EH (cell line): ENCODE measurements at places on chromosomes 3 and 15.

- DNase-seq, result no peak
These were observed 86.3 kb downstream of the CNTN6 start for GRCh38 chr3:1179146-1179545.

DNA sequence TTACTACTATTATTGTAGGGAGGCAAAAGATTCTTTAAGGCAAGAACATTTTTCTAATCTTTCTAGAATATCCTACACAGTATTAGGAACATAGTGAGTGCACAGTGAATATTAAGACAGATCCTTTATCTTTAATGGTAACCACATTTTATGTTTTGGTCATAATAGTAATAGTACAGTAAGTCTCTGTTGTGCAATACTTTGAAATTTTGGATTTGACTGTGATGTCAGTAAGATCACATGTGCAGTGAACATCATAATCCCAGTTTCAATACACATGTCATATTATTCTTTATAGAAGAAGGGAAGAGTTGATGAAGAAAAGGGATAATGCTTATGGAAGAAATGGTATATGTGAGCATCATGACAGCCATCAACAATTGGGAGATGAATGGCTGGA is 10.7 kb downstream of the STT3B start:
- peak; percentile 12 for DNase-seq

GRCh38 chr15:76149291-76149915 is 89.6 kb downstream of the TMEM266 start:
- peak; percentile 80 for DNase-seq

DNA sequence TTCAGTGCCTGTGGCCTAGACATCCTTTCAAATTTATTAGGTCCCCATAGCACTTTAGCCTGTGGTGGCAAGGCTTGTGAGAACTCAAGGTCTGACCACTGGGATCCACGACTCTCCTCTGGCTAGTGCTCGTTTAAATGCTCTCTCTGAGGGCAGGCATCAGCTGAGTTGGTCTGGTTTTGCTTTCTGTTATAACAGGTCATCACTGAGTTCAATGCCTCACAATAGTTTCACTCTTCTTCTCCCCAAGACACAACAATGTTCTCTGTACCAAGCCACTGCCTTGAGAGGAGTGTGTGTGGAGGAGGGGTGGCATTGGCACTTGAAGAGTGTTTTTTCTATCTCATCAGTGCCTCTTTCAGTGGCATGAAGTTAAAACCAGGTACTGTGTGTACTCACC is 7.6 kb downstream of the OR5K4 start:
- no peak for DNase-seq

DNA sequence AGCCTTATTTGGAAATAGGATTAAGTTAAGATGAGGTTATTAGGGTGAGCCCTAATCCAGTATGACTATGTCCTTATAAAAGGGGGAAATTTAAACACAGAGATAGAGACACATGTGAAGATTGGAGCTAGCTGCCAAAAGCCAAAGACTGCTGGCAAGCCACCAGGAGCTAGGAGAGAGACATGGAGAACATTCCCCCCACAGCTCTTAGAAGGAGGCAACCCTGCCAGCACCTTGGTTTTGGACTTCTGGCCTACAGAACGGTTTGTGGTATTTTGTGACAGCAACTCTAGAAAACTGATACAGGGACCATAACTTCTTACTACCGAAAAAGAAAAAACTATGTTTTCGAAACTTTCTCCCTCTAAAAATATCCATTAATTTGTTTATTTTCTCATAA is 245.3 kb upstream of the RARB start:
- DNase-seq, result peak; percentile 10

DNA sequence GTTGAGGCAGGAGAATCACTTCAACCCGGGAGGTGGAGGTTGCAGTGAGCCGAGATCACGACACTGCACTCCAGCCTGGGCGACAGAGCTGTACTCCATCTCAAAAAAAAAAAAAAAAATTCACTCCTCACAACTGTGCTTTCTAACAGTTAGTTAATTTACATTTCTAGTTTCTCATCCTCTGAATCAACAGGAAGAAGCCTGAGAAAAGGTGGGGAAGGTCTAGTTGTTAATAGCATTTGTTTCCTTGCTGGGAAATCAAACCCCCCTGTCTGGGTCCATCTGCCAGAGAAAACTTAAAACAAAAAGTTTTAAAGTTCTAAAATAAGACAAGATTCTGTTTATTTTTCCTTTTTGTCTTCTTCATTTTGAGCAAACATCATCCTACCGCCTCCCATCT is 62.3 kb downstream of the TMEM39A start:
- DNase-seq, result no peak

DNA sequence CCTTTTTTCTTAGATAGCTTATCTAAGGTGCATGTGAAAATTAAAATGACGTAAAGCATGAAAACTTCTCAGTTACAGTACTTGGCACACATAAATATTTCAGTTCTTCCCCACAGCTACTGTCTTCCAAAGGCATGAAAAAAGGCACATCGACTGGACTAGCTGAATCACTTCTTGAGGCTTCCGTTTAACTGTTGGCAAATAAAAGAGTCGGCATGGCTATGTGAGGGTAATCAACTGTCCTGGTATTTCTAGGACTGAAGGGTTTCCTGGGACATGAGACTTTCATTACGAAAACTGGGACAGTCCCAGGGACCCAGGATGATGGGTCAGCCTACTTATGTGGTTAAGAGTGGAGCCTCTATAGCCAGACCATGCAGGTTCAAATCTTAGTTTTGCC is 168.2 kb downstream of the TPRG1 start:
- DNase-seq, result no peak

DNA sequence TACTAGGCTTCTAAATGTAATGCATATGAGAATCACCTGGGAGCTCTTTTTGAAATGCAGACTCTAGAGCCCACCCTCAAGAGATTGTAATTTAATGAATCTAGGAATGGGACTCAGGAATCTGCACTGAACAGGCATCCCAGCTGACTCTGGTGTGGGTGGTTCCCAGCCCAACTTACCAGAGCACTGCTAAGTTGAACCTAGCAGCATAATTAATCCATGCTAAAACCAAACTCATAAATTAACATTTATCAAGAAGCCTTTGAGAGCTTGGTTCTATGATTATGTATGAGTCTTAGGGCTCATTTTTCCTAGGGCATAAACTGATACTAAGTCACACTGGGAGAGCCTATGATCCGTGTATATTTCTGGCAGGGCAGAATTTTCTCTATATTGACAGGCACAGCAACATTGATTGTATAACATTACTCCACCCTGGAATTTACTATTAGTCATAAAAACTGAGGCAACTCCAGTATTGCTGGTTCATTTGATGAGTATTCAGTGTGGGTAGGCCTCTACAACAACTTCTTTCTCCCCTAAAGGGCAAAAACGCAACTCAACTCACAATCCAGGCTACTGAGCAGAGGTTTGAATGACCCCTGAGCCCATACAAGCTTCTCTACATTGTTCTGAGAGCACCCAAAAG is 10.7 kb upstream of the CSTA start:
- DNase-seq, result no peak

DNA sequence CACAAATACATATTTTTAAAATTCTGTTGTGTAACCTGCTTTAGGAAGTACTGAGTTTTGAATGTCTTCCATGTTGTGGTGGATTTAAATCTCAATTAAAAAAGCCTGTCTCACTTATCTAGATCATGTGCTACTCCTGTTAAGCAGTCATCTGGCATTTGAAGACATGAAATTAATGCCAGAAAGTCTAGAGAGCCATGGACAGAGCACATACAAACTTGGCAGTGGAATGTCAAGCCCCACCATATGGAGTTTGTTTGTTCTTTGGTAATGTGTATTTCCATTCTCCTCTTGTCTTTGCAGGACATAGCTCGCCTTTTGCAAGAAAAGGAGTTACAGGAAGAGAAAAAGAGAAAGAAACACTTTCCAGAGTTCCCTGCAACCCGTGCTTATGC is 39.3 kb upstream of the UTS2B start:
- DNase-seq, result peak; percentile 16

DNA sequence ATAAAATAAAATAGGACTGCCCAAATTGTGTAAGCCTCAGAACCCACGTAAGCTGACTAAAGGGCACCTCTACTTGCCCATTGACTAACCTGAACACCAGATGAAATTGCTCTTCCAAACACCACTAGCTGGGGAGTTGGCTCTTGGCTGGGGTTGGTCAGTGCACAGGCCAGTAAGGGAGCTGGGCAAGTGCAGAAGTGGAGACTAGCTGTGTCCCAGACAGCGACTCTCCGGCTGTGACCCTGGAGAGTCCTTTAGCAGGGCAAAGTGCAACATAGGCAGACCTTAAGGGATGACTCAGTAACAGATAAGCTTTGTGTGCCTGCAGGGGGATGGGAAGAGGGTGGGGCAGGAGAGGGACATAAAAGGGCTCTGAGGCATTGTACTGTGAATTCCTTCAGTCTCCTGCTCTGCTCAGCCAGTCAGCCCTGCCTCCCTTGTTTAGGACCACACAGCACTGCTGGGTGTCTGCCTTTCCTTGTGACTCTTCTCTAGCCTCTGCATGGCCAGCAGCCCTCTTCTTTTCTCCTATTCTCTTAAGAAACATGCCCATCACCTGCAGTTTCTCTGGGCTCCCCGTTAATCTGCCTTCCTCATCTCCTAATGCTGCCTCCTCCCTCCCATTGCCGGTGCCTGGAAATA is 13.2 kb downstream of the NR1I2 start:
- peak; percentile 25 for DNase-seq

- no peak for DNase-seq
These were observed 13.1 kb upstream of the USP3 start for GRCh38 chr15:63491116-63491827.

GRCh38 chr3:58652624-58653023 is 13.9 kb downstream of the FAM3D start:
- no peak for DNase-seq

DNA sequence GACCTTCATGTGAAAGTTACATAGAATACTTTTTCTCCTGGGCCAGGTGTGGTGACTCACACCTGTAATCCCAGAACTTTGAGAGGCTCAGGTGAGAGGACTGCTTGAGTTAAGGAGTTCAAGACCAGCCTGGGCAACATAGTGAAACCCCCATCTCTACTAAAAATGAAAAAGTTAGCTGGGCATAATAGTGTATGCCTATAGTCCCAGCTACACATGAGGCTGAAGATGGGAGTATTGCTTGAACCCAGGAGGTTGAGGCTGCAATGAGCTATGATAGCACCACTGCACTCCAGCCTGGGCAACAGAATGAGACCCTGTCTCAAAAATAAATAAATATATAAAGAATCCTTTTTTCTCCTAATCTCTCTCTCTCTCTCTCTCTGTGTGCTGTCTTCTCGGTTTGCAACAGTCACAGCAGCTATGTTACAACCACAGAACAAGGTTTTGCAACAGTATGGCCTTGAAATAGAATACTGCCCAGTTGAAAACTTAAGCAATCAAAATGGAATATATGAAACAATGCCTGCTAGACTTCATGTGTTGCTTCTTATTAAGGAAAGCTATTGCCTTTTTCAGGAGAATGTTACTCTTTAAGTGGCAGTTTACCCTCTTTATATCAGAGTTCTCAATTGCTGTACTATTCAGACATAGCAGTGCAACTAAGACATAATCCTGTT is 12.3 kb upstream of the DENND4A start:
- DNase-seq, result peak; percentile 38

DNA sequence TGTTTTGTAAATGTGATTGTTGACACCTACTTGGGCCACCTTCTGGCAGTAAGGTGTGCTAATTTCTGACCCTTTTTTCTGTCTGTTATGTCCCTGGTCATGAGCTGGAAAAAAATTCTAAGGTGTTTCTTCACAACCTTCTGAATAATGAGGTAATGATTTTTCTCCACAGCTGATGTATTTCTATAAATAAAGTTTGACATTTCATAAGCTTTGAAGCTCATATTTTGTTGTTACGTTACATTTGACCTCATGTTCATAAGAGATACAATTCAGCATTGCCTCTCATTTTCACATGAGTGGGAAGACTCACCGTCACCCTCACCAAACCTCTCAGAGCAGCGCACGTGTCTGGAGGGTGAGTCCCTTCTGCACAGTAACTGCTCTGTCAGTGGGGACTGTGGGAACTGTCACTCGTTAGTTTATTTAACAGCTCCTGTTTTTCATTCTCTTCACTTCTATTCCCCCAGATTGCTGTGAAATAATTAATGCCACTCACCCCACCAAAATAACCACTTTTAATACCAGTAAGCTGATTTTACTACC is 140.9 kb downstream of the PLCL2 start:
- no peak for DNase-seq

DNA sequence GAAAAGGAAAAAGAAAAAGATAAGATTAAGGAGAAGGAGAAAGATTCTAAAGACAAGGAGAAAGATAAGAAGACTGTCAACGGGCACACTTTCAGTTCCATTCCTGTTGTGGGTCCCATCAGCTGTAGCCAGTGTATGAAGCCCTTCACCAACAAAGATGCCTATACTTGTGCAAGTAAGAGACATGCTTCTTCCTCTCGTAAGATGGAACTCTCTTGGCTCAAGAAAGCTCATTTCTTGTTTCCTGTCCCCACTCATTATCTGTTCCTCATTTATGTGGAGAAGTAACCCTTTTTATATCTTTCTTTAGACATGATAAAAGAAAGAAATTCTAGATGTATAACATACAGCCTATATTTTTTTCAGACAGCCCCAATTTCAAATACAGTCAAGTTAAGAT is 101.4 kb downstream of the KLHL25 start:
- DNase-seq, result no peak

GRCh38 chr15:70582143-70582945 is 181.0 kb downstream of the UACA start:
- peak; percentile 79 for DNase-seq

GRCh38 chr3:138467931-138468330 is 33.5 kb downstream of the ESYT3 start:
- DNase-seq, result no peak

DNA sequence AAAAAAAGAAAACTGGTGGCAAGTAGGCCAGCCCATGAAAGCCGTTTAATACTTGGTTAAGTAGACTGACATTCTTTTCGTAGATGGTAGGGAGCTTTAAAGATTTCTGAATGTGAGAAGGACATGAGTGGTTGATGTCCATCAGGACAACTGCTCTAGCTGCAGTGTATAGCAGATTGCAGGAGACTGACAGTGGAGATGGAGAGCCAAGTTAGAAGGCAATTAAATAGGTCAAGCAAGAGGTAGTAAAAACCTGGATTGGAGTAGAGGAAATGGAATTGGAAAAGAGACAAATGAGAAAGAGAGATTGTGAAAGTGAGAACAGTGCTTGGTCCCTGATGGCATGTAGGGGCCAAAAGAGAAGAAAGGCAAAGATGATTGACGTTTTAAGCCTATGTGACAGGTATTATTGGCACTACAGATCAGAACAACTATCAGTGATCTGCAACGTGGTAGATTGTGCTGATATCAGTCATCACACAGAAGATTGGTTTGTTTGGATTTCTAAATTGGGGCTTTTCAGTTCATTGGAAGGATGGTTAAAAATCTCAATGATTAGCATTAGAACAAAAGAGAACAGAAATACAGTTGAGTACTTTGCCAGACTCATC is 74.0 kb downstream of the CNTN4 start:
- no peak for DNase-seq

- no peak for DNase-seq
These were observed 56.9 kb downstream of the TJP1 start for GRCh38 chr15:29765234-29765841.

DNA sequence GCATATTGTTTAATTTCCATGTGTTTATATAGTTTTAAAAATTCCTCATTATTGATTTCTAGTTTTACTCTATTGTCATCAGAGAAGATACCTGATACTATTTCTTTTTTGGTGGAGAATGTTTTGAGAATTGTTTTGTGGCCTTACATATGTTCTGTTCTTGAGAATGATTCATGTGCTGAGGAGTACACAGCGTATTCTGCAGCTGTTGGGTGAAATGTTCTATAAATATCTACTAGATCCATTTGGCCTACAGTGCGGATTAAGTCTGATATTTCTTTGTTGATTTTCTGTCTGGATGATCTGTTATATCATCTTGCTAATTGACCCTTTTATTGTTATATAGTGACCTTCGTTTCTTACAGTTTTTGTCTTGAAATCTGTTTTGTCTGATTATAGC is 109.7 kb downstream of the UBE2E2 start:
- DNase-seq, result no peak
